ENCODE measurements at places on chromosomes 13 and 19. TPM values are rescaled to one million over a fixed set of nuclear protein-coding genes. Genes with fewer than 3 reads are reported as not detected.

Gene MYO1F
- 0.37 TPM for total RNA-seq

Gene ACOD1
- not detected for total RNA-seq

Gene LMTK3
- total RNA-seq, result 4.1 TPM

Gene ERICH6B
- total RNA-seq, result not detected

Gene PTGIR
- not detected for total RNA-seq

Gene ZNF792
- 1.5 TPM for total RNA-seq

Gene MCEMP1
- total RNA-seq, result not detected

Gene WDR87
- total RNA-seq, result not detected

Gene CEACAM1
- 2.3 TPM for total RNA-seq

Gene JUNB
- total RNA-seq, result 187 TPM

Gene IGFL1
- 2.3 TPM for total RNA-seq

Gene LILRA1
- total RNA-seq, result not detected

Gene CALR3
- not detected for total RNA-seq

Gene IFI30
- 14.7 TPM for total RNA-seq

Gene ZNF626
- total RNA-seq, result not detected

Gene CAPN12
- total RNA-seq, result 5.5 TPM

Gene ELSPBP1
- not detected for total RNA-seq

Gene PDX1
- total RNA-seq, result 0.04 TPM

Gene FCAR
- not detected for total RNA-seq

Gene DKKL1
- total RNA-seq, result 0.64 TPM

Gene FBN3
- total RNA-seq, result not detected

Gene LCP1
- 0.07 TPM for total RNA-seq
